Heart left ventricle (tissue), 16 donors: ENCODE measurements at places on chromosomes 6 and 20.
A peak's percentile ranks its signal among the peaks of the same experiment; 100 is the strongest.

DNA sequence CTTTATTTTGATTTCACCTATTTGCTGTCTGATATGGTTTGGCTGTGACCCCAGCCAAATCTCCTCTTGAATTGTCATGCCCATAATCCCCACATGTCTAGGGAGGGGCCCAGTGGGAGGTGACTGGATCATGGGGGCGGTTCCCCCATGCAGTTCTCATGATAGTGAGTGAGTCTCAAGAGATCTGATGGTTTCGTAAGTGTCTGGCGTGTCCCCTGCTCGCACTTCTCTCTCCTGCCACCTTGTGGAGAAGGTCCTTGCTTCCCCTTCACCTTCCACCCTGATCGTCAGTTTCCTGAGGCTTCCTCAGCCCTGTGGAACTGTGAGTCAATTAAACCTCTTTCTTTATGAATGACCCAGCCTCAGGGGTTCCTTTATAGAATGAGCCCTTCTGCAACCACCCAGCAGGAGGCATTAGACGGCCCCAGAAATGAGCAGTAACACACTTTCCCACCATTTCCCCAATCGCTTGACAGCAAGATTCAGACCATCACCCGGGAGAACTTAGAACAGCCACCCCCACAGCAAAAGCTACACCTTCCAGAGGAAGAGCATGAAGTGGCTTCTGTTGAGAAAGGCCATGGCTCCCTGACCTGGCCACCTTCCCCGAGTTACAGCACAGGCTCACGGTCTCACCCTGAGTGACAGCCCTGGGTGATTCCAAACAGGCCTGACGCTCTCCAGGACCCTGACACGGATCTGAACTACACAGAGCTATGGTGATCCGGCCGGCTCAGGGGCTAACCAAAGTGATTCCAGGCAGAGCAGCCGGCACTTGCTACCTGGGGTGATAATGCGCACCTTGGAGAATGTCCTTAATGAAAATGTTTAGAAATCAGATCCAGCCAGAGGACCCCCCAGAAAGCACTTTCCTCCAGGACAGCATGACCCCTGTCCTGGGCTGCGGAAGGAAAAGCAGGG is 131.2 kb upstream of the CDH4 start:
- DNase-seq = peak; percentile 52

GRCh38 chr6:20870021-20870420 is 335.8 kb downstream of the CDKAL1 start:
- no peak for DNase-seq

DNA sequence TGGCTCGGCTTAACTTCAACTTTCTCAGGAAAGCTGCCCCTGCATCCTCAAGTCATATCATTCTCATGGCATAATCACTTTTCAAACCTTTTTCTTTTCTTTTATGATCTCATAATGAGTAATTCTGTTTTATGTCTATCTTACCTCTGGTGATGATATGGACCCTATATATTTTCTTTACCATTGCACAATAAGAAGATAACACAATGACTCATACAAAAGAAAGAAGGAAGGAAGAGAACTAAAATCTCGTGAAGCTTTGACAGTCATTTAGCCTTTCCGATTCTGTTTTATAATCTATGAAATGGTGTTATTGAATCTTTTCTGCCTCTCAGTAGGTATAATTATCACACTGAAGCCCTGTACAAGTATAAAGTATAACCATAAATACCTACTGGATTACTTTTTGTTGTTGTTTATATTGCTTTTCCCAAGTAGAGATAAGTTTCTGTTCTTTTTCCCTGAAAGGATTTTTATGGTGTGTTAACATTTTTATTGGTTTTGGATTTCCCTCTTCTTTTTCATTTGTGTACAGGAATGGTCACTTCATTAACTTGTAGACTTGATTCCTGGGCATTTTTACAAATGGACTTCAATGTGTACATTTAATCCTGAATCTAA is 300.9 kb downstream of the LAMA2 start:
- no peak for DNase-seq

DNA sequence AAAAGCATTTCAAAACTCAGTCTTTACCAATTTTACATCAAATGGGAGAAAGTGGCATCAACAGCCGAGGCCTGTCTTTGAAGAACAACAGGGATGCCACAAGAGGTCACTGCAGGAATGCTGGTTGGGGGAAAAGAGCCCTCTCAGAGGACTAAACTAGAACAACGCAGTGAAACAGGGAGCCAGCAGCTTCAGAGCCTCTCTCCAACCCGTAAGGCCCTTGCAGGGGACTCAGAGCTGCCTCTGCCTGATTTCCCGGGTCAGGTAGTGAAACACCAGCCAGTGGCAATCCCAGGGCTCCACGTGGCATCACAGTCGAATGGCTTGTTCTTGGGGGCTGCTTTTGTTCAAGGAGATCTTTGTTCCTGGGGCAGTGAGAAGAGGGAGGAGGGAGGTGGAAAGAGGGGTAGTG is 55.0 kb upstream of the KCNK16 start:
- peak; percentile 59 for DNase-seq

DNA sequence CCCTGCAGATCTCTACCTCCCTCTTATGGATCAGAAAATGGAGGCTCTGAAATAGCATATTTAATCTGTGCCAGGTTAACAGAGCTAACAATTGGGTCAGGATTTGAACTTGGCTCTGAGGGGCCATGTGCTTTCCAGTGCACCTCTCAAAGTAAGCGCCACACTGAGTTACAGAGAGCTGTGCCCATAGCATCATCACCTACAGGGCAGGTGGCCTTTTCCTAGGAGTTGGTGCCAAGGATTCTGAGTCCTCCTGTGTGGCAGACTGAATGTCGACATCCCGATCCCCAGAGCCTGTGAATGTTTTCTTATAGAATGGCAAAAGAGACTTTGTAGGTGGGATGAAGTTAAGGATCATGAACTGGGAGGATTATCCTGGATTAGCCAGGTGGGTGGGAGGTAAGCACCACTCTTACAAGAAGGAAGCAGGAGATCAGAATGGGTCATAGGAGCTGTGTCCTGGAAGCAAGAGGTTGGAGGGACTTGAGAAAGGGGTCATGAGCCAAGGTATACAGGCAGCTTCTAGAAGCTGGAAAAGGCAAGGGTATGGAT is 68.0 kb upstream of the TBC1D7 start:
- DNase-seq = no peak

DNA sequence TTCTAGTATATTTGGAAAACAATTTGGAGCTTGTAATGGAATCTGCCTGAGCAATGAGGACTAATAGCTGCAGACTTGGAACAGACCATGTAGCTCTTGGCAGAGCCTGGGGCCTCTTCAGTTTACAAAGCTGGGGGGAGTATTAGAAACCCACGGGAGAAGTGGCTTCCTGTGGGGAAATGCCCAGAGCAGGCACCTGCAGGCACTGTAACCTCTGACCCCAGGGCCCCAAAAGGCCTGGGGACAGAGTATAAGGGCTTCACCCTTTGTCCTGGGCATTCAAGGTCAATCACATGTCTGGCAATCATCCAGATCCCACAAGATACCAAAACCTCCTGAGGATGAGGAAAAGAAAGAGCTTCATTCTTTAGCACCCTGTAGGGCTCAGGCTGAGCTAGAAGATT is 19.4 kb downstream of the PKIG start:
- DNase-seq = peak; percentile 89

DNA sequence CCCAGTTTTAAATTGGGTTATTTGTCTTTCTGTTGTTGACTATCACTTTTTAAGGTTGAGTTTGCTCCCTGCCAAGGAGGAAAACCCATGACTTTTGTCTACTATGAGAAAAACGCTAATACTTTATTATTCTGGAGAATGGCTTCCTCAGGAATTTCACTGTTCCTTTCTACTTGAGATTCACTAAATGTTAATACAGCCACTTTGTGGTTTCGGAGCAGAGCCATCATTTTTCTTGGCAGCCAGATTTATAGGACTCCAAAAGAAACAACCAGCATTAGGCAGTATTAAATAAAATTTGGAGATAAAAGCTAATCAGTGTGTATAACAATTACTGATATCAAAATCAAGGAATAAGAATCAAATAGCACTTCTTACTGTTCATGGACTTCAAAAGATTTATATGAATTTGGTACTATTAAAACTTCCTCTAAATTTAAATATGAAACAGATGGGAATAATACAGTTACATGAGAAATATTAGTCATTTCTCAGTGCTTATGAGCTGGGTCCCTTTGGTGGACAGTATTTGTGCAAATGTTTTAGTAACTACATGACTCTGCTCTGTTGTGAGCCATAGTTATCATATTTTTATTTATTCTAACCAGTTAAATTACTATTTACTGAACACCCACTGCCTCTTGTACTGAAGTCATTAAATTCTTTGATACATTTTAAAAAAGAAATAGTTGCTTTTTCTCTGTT is 64.1 kb upstream of the FBXO30 start:
- DNase-seq = no peak

DNA sequence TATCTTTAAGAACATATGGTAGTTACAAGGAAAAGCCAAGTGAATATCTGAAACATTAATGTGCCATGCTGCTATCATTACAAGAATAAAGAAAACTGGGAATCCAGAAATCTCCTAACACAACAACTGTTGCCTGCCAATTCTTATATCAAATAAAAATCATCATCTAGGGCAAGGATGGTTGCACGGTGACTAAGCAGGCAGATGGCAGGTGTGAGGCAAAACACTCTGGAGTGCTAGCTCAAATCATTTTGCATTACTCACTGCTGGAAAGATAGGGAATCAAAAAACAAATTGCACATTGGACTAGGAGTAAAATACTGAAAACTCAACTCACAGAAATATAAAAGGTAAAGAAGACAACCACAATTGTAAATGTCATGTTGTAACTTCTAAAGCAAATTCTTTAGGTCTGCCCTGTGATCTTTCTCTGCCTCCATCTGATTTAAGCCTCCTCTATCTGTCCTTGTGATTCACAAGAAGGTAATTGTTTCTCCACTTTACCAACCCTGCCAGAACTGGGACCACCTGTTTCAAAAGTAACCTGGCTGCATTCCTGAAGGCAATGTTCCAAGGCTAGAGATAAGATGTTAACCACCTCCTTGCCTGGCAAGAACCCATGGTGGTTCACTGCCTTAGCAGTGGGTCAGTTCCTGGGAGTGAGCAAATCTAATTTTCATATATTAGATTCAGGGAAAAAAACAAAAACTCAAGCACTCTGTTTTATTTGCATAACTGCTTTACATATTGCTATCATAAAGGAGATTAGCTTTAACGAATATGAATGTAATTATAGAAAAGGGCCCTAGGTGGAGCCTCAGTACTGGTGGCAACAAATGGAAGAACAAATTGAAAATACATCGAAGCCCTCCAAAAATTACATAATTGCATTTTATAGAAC is 33.1 kb upstream of the LCA5 start:
- no peak for DNase-seq
